ENCODE measurements at places on chromosomes 4 and X.

GRCh38 chr4:7943211-7943610, 3.5 kb upstream of the AFAP1 start:
- DNase-seq, result no peak

GRCh38 chrX:96372313-96373046, 312.2 kb upstream of the DIAPH2 start:
- no peak for DNase-seq

DNA sequence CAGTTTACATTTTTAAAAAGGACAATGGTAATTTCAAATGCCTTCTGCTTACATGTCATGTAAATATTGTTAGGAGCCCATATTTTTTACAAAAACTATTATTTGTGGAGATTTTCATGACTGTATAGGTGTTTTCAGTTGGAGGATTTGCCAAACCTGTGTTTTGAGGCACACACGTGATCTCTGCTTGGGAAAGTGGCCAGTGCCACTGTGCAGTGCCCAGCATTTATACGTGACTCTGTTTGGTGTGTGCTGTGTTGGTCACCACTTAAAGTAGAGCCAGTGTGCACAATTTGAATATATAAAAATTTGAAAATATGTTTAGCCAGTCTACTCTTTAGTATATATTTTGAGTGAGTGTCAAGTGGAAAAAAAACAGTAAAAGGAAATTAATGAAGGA, 26.8 kb upstream of the NAP1L5 start:
- no peak for DNase-seq

DNA sequence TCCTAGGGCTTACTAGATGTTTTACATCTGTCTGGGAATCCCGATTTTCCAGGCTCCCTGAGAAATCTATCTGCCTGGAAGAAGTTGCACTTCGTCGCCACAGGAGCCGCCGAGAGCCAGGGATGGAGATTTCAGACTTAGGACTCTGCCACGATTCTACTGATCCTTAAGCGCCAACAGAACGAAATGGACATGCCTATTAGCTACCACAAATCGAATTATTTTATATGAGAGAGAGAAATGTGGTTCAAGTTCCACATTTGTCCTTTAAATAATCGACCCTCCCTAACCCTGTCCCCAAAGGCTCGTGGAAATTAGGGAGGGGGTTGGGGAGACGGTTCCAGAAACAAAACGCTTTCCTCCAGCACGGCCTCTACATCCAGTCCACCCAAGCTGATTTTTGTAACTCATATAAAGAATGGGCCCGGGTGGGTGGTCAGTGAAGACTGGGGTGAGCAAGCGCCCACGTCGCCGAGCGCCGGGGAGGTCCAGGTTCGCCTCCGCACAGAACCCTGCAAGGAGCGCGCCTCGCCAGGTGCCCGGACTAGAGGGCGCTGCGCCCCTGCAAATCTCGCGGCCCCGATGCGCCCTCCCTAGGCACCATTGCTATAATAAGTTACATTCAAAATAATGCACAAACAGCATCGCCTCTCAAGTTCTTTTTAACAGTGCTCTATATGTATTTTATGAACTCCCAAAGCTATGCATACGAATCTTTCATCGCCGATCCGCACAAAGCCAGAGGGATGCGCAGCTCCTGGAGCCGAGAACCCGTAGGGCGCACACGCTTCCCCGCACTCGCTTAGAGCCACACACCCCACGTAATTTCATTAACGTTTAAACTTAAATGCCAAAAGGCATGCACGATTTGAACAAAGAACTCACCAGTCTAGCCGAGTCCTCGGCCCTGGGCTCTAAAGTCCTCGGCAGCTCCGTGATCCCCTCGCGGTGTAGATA, 2.1 kb upstream of the FAT1 start:
- DNase-seq, result no peak
